ENCODE measurements at places on chromosomes 2 and 18.

GRCh38 chr2:159410276-159410675 is 123.8 kb upstream of the WDSUB1 start:
- no peak for DNase-seq

- no peak for DNase-seq
These were observed 80.8 kb downstream of the INPP5D start for GRCh38 chr2:233140978-233141377.

DNA sequence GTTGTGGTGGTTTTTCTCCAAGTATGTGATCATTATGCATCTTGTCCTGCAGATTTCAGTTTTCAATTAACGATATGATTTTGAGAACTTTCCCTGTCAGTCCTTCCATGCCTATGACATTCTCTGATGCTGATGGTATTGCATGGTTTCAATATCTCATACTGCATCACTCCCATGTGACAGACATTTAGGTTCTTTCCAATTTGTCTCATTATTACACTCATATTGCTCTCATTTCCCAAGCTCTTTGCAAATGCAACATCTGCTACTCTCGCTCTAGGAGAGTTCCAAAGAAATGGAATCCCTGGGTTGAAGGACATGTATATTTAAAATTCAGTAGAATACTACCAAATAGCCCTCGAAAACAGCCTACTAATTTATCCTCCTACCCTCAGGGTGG is 125.5 kb downstream of the MARCHF4 start:
- DNase-seq, result no peak

- DNase-seq, result no peak
These were observed 836.1 kb upstream of the ZEB2 start for GRCh38 chr2:145356056-145356455.

DNA sequence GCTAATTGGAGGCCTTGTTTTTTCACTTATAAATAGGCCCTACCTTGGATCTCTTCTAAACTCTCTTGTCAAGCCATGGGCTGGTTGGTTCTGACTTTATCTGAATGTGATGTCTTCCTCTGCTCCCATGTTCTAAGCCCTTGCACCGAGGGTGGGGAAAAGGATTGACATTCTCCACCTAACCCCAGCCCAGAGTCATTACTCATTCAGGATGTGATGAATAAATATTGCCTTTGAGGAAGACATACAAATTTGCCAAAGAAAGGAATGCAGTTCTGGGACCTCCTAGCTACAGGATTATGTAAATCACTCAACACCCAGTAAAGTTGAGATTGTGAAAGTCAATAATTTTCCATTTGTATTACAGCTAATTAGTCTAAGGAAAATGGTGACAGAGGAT is 142.1 kb upstream of the LYPD6 start:
- no peak for DNase-seq

DNA sequence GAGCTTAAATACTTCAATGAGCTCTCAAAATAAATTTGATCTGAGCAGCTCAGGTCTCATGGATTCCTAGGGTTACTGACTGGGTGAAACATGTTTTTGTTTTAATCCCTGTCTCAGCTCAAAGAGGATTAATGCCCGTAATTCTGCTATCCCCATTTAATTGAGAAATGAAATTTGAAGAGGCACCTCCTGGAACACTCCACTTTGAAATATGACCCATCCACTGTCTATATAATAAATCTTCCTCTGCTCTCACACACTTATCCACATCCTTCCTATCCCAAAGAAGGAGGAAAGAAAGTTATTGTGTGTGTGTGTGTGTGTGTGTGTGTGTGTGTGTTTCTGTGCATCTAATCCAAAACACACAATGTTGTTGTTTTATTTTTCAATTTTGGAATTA is 2082.4 kb upstream of the PIK3C3 start:
- DNase-seq, result no peak

GRCh38 chr18:71304856-71305255 is 1016.0 kb downstream of the SOCS6 start:
- no peak for DNase-seq

GRCh38 chr18:11532758-11533512 is 76.5 kb upstream of the SLC35G4 start:
- no peak for DNase-seq
